ENCODE measurements at places on chromosomes 7 and 10. TPM values are rescaled to one million over a fixed set of nuclear protein-coding genes. Genes with fewer than 3 reads are reported as not detected.

DNA sequence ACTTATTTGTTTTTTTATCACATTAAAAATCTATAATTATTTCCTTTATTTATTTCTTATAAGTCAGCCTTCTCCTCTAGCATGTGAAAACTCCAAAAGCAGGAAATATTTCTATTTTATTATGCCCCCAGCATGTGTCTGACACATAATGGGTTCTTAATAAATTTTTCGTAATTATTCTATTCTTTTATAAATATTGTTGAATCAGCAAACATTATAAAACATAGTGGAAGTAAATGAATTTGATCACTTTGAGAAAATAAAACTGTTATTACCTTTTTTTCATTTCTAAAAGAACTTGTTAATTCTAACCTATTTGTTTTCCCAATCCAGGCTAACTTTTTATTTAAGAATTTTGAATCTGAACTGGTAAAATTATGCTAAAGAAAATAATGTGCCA is 509.1 kb upstream of the PCDH15 start:
- no peaks in the 10 kb centered on the region for H3K4me1 ChIP-seq
- no peaks in the 10 kb centered on the region for H3K27me3 ChIP-seq
- H3K36me3 ChIP-seq = no peaks in the 10 kb centered on the region
- no peak for DNase-seq
- H3K27ac ChIP-seq = no peak overlapping the region
- H3K4me3 ChIP-seq = no peak overlapping the region

DNA sequence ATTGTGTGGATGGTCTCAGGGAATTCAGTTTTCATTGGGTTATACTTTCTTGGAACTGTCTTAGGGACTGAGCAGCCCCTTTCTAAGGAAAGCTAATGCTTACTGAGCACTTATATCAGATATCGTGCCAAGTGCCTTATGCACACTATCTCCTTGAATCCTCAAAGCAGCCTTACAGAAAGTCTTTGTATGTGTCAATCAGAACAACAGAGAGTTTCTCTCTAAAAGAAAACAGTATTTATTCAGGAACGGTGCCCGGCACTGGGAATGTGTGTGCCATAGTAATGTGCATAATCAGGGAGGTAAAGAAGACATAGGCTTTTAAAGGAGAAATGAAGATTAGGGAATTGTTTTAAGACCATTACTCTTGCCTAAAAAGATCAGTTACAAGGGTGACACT is 17.3 kb downstream of the ANTXRL start:
- no peak overlapping the region for H3K4me3 ChIP-seq
- no peaks in the 10 kb centered on the region for H3K36me3 ChIP-seq
- no peaks in the 10 kb centered on the region for H3K27me3 ChIP-seq
- no peak overlapping the region for H3K27ac ChIP-seq
- DNase-seq = no peak

DNA sequence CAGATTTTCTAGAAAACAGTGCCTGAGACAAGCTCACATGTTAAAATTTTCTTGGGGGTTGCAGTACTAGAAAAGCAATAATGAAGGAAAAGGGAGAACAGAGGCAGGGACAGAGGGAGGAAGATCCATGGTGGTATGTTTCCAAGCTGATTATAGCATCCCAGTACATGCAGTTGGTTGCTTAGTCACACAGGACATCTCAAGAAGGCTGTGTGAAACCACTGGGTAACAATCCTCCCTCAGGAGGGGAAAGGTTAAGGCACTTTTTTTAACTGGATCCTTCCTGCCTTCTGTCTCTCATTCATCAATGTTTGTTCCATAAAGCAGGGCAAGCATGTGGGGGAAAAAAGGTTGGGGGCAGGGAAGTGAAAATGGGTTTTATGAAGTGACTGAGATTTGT is 6.1 kb upstream of the IMMP2L start:
- H3K36me3 ChIP-seq = no peaks in the 10 kb centered on the region
- H3K27me3 ChIP-seq = no peaks in the 10 kb centered on the region
- H3K4me3 ChIP-seq = no peak overlapping the region
- H3K4me1 ChIP-seq = no peaks in the 10 kb centered on the region

- no peaks in the 10 kb centered on the region for H3K27me3 ChIP-seq
- H3K4me3 ChIP-seq = no peak overlapping the region
- H3K27ac ChIP-seq = peak overlapping the region; percentile 41
- no peaks in the 10 kb centered on the region for H3K36me3 ChIP-seq
These were observed 44.6 kb upstream of the NAMPT start for GRCh38 chr7:106329408-106329807.

DNA sequence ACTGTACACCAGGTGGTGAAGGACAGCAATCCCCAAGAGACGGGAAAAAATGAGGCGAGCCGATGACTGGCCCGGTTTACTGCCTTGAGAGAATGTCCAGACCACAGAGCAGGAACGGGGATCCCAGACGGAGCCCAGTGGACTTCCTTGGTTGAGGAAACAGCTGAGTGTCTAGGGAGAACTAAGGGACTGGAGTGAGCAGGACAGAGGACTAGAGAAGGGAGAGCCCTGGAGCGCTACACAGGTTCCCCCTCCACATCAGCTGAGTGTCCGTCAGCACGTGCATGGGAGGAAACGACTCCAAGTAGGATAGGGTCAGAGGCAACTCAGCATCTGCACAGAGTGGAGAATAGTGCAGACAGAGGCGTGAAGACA is 7.1 kb upstream of the WDR86 start:
- DNase-seq = no peak
- H3K36me3 ChIP-seq = no peaks in the 10 kb centered on the region
- no peaks in the 10 kb centered on the region for H3K4me1 ChIP-seq
- no peak overlapping the region for H3K4me3 ChIP-seq

DNA sequence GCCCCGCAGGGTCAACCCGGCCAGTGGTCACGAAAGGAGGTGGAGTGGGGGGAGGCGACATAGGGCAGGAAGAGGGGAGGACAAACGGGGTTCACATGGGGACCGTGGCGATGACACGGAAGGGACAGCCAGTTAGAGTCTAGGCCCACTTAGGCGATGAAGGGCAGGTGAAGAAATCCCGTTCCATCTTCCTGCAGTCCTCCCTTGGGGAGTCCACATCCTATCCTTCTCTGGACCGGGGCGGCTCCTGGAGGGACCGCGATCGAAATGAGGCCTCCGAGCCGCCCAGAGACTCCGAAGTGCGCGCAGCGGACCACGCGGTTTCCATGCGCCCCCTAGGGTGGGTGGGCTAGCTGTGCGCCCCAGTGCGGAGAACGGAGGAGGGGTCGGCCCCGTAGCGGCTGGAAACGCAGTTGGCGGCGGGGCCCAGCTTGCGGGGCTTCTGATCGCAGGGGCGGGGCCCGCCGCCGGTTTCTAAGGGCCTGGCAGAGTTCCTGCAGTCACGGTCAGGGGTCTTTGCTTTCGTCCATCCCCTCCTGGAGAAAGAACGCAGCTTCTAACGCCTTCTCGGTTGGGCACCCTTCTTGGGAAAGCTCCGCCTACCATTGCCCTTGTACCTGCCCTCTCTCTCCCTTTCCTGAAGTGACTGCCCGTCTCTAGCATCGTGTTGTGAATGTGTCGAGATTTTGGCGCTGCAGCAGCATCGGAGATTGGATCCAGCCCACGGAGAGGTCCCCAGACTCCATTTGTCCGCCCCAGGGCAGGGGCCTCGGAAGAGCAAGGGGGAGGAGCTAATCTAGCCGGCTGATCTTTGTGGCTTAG is 17.9 kb upstream of the TMEM225B start:
- H3K4me1 ChIP-seq = no peaks in the 10 kb centered on the region
- no peaks in the 10 kb centered on the region for H3K36me3 ChIP-seq
- no peaks in the 10 kb centered on the region for H3K27me3 ChIP-seq
- H3K4me3 ChIP-seq = peak overlapping the region; percentile 61

DNA sequence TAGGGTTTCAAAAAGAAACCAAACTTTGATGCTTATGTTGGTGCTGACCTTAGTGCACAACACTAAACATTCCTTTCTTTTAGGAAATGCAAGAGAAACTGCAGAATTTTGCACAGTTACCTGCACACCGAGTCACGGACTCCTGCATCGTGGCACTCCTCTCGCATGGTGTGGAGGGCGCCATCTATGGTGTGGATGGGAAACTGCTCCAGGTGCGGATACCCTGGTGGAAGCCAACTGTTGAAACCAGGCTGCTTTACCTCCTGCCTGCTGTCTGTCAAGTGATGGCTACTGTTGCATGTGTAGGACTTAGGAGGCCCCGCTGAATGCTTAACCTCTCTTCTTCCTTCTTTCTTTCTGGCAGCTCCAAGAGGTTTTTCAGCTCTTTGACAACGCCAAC is 11.7 kb downstream of the CASP2 start:
- H3K27ac ChIP-seq = no peak overlapping the region
- H3K4me3 ChIP-seq = no peak overlapping the region
- peak; percentile 53 for DNase-seq
- no peaks in the 10 kb centered on the region for H3K27me3 ChIP-seq

- no peaks in the 10 kb centered on the region for H3K36me3 ChIP-seq
- peak within 1 kb of the TSS; percentile 36 for H3K4me3 ChIP-seq
- peak within 1 kb of the TSS; percentile 25 for H3K27ac ChIP-seq
- H3K4me1 ChIP-seq = no peaks in the 10 kb centered on the region
- no peaks in the 10 kb centered on the region for H3K27me3 ChIP-seq
These were observed at the start of gene ZNF727 for GRCh38 chr7:64045301-64046040. TSS of gene ZNF727 (plus strand) at chr7:64045434. CDS start at chr7:64045622, 188 bp downstream.

DNA sequence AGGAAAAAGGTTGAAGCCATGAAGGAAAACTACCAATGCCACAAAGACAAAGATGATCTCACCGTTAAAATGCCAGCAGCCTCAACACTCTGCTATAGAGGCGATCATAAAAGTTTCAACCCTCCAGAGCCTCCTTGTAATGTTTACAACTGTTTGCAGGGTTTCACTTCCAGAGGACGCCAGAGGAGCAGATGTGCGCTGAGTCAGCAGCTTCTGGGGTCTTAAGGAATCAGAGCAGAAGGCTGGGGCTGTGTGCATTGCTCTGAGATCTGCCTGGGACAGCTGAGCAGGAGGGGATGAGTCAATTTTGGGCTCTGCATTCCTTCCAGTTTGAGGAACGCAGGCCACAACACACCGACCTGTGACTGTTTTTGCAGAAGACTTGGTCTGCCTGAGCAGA is 98.3 kb downstream of the TMEM130 start:
- H3K27me3 ChIP-seq = no peaks in the 10 kb centered on the region
- DNase-seq = no peak
- no peaks in the 10 kb centered on the region for H3K4me1 ChIP-seq
- H3K36me3 ChIP-seq = no peaks in the 10 kb centered on the region
- no peak overlapping the region for H3K4me3 ChIP-seq
- no peak overlapping the region for H3K27ac ChIP-seq

- H3K27me3 ChIP-seq = no peaks in the 10 kb centered on the region
- no peaks in the 10 kb centered on the region for H3K36me3 ChIP-seq
- no peak for DNase-seq
These were observed 201.2 kb upstream of the CELF2 start for GRCh38 chr10:10816447-10816846.

GRCh38 chr7:39365751-39366295 is 200.4 kb upstream of the YAE1 start:
- H3K27ac ChIP-seq = no peak overlapping the region
- H3K36me3 ChIP-seq = no peaks in the 10 kb centered on the region
- H3K4me1 ChIP-seq = no peaks in the 10 kb centered on the region
- no peak for DNase-seq

DNA sequence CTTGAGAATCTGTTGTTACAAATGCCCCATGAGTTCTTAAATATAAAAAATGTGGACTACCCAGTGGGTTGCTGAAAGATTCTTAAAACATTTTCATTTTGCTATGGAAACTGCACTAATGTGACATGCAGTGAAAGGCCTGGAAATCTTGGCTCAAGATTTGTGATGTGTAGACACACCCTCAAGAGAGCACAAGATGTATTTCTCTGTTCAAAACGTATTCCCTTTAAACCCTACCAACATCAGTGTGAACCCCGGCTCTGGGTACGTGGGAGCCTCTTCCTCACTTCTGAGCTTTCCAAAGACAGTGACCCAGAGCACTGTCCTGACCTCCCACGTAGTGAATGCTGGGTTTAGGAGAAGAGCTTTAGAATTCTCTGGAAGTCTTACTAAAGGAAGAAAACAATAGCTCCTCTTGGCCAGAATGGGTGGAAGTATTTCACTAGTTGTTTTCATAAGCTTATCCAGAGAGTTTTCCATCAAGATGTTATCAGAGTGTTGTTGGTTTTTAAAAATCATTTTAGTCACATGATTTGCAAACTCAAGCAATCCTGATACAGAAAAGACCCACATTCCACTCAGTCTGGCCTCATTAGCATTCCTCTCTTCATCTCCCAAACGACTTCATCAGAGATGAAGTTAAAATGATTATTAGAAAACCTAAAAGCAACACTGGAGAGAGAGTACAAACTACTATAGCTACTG is 81.5 kb upstream of the AFAP1L2 start:
- H3K4me1 ChIP-seq = no peaks in the 10 kb centered on the region
- H3K27me3 ChIP-seq = no peaks in the 10 kb centered on the region
- H3K27ac ChIP-seq = no peak overlapping the region
- no peak for DNase-seq
- H3K36me3 ChIP-seq = no peaks in the 10 kb centered on the region

DNA sequence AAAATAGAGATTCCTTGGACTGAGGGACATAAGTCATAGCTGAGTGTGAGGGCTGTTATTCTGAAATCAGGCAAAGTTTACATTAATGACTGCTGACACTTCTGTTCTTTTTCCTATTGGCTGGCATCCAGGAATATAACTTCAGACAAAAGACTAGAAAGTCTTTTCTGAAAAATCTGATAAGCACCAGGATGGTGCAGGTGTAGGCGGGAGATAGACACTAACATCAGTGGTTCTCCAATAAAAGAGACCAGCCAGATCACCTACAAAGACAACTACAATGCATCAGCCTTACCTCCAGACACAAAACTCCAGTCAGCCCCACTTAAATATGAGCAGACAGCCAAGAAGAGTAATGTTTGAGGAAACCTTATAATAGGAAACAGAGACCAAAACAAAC is 168.3 kb upstream of the LRGUK start:
- H3K36me3 ChIP-seq = no peaks in the 10 kb centered on the region
- no peak overlapping the region for H3K27ac ChIP-seq
- DNase-seq = no peak
- H3K4me1 ChIP-seq = no peaks in the 10 kb centered on the region
- H3K27me3 ChIP-seq = no peaks in the 10 kb centered on the region
- H3K4me3 ChIP-seq = no peak overlapping the region

- no peaks in the 10 kb centered on the region for H3K4me1 ChIP-seq
- H3K36me3 ChIP-seq = no peaks in the 10 kb centered on the region
- H3K27ac ChIP-seq = no peak overlapping the region
- no peak overlapping the region for H3K4me3 ChIP-seq
- no peaks in the 10 kb centered on the region for H3K27me3 ChIP-seq
These were observed 224.8 kb downstream of the BBS9 start for GRCh38 chr7:33354201-33354600.

DNA sequence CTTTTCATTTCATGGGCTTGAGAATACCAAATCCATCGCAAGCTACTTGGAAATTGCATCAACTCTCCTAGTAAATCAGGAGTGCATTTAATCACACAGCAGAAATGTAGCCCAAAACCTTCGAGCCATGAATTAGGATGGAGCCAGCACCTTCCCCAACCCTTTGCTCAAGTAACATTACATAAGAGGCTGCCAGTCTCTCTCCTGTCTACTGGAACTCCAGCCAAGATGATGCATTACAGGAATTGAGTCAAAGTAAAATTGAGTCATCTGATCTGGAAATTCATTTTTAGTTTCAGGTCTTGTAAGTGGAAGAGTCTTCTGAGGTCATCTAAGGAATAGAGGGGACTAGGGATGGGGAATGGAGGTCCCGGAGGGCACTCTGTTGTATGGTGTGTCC is 69.7 kb upstream of the FHIP2A start:
- H3K4me1 ChIP-seq = no peaks in the 10 kb centered on the region
- H3K36me3 ChIP-seq = no peaks in the 10 kb centered on the region

The XRCC2 gene
- total RNA-seq = 0.05 TPM

The GPR141 gene
- total RNA-seq = not detected

The CYP26C1 gene
- total RNA-seq = 0.09 TPM

The TRIL gene
- 0.83 TPM for total RNA-seq

The ADRA2A gene
- total RNA-seq = 12.6 TPM

Measured in pancreas (tissue), 10 donors.